ENCODE measurements at places on chromosomes 6 and 20. TPM values are rescaled to one million over a fixed set of nuclear protein-coding genes. Genes with fewer than 3 reads are reported as not detected.

- no peak for DNase-seq
Observed at GRCh38 chr20:45305262-45305661, 1.4 kb upstream of the RBPJL start.

GRCh38 chr20:3786126-3786484, 435 bp downstream of the CENPB start:
- peak; percentile 49 for DNase-seq

DNA sequence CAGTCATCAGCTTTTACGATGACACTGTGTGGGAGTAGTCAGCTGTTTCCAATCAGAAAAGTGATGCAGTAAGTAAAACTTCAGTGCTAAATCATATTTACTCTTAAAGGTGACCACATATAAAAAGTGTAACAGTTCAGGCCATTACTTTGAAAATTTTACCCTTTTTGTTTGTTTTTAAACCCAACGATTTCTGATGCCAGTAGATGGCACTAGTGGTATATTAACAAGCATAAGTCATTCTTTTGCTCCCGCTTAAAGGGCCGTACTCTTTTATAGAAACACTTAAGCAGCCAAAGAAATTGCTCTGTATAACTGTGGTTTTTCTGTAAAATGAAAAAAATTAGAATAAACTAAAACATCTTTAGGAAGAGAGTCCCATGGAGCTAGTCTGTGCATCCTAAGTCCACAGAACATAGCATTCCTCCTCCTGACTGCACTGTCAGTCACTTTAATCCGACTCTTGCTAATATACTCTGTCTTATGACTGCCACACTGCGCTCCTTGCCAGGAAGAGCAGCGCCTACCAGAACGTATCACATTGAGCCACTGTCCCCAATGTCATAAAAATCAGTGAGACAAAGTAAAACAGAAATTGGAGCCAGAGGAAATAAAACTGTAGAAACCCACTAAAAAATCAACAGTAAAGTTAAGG, 25.0 kb downstream of the HEBP2 start:
- no peak for DNase-seq

DNA sequence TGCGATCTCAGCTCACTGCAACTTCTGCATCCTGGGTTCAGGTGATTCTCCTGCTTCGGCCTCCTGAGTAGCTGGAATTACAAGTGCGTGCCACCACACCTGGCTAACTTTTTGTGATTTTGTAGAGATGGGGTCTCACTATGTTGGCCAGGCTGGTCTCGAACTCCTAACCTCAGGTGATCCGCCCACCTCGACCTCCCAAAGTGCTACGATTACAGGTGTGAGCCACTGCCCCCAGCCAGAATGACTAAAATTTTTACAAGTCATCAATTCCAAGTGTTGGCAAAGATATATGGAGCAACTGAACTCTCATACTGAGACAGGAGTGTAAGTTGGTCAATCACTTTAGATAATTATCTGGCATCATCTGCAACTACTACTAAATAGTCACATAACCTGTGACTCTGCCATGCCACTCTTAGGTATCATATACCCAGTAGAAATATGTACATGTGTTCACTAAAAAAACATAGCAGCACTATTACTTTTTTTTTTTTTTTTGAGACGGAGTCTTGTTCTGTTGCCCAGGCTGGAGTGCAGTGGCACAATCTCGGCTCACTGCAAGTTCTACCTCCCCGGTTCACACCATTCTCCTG, 3.0 kb downstream of the EIF6 start:
- no peak for DNase-seq

RAB23 gene
- 1.2 TPM for total RNA-seq

DNA sequence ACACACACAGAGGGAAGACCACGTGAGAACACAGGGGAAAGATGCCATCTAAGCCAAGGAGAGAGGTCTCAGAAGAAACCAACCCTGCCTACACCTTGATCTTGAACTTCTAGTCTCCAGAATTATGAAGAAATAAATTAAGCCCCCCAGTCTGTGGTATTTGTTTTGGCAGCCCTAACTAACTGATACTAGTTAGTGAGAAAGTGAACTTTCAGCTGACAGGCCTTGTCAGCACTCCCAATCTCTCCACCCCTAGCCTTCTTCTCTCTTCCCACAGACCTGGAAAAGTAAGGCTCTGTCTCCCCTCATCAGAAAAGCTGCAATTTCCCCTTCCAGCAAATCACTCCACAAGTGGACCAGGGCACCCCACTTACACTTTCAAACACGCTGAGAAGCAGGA, 108.6 kb upstream of the CDYL start:
- DNase-seq: no peak

DNA sequence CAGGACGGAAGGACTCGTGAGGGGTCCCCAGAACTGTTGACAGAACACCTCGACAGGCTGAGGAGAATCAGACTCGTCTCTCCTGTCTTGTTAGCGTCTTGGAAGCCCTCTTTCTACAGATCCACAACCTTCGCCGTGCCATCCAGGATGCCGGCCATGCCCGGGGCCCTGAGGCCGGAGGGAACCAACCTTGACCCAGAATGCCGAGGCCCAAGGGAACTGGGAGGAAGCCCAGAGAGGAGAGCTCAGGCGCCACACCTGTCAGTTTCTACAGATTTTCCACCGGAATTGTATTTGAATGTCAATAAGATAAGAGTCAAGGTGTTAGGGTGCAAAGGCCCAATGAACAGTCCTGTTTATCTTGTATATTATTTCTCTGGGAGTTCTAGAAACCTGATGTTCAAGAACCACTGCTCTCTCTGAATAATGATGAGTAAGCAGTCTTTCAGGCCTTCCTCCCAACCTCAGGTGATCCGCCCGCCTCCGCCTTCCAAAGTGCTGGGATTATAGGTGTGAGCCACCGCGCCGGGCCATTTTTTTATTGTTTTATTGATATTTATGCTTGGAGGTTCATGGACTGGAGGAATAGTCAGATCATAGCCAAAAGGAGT, 799 bp upstream of the ME1 start:
- no peak for DNase-seq

NNAT gene
- 0.23 TPM for total RNA-seq
